ENCODE measurements at places on chromosomes 6 and 20. TPM values are rescaled to one million over a fixed set of nuclear protein-coding genes. Genes with fewer than 3 reads are reported as not detected.

GRCh38 chr6:15539722-15540270 is 123.0 kb downstream of the DTNBP1 start:
- no peak for DNase-seq

Gene MLIP
- total RNA-seq = not detected

- peak; percentile 63 for DNase-seq
These were observed 113.6 kb upstream of the EMILIN3 start for GRCh38 chr20:41480054-41480770.

DNA sequence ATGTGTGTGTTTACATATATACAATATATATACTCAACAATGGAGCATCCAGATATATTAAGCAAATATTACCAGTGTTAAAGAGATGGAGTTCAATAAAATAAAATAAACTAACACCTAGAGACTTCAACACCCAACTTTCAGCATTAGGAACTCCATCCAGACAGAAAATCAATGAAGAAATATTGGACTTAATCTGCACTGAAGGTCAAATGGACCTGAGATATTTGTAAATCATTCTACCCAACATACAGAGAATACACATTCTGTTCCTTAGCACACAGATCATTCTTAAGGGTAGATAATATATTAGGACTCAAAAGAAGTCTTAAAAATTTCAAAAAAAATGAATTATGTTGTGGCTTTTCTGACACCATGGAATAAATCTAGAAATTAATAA is 832.3 kb upstream of the ADGRB3 start:
- no peak for DNase-seq

GRCh38 chr6:121603486-121603885 is 168.0 kb downstream of the GJA1 start:
- DNase-seq = no peak

DNA sequence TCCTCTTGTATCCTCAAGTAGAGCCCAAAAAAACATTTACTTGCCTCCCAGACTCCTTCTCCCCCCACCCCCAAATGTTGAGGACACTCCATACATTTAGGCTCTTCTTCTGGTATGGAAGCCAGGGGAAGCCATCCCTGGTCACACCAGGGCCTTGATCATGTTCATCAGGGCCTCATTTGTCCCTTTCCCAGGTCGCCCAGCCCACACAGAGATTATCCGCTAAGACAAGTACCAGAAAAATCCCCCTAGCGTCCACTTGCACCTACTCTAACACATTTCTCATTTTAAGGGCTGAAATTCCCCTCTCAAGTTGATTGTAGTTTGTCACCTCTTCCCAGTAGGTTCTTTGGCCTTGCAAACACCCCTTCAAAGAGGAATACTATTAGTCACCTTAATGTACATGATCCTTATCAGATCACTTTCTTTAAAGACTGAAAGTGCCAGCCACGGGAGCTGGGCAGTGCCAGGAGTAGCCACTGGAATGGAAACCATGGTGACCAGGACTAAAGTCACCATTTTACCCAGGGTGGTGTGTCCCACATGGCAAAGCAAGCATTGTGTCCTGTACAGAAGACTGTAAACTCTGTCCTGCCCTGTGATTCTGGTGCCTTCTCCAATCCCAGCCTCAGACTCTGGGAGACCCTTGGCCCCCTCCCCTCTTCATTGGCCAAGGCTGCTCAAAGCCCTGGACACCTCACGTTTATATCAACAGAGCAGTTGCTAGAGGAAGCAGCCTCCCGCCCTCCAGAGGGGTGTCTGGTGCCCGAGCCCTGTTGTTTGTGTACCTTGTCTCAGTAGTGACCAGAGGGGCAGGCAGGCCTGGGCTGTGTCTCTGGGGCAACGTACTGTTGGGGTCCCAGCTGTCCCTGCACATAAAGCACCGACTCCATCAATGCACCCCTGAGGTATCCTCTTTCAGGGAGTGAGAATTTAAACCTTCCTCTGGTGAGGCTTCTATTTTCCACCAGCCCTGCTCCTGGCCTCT is 5.0 kb upstream of the APOBEC2 start:
- no peak for DNase-seq

DNA sequence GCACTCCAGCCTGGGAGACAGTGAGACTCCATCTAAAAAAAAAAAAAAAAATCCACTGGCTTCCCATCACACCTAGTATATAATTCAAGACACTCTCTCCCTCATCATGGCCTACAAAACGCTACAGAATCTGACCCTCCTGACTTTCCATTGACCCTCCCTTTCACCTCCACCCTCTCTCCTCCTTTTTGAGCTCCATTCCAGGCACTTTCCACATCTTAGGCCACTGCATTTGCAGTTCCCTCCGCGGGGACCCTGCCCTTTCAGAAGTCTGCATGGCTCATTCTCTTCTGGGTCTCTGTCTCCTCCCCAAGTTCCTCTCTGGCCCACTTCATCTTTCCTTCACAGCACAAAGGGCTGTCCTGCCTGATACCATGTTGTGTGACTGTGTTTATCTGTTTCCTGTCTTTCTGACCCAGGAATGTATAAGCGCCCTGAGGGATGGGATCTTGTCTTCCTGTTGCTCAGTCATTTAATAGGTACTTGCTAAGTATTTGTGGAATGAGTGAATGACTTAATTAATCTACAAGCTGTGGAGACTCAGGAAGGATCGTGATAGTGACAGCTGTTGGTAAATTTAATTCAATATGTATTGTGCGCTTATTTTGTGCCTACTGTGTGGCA is 35.2 kb downstream of the NCR2 start:
- no peak for DNase-seq

DNA sequence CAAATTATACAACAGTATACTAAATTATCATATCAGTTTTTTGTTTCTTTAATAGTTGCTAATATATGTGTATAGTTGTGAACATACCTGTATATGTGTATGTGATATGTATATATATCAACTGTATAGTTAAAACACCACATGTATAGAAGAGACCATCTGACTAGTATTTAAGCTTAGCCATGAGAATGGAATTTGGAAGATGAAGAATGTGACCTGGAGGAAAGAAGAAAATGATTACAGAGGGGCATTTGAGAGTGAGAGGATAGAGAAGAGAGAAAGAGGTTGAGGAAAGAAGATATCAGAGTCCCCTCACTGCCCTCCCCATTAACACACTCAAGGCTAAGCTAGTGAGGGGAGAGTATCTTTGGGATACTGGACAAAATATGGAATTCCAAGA is 335.9 kb downstream of the BCKDHB start:
- no peak for DNase-seq

GRCh38 chr6:46284475-46284874 is 113.7 kb upstream of the ENPP5 start:
- no peak for DNase-seq

DNA sequence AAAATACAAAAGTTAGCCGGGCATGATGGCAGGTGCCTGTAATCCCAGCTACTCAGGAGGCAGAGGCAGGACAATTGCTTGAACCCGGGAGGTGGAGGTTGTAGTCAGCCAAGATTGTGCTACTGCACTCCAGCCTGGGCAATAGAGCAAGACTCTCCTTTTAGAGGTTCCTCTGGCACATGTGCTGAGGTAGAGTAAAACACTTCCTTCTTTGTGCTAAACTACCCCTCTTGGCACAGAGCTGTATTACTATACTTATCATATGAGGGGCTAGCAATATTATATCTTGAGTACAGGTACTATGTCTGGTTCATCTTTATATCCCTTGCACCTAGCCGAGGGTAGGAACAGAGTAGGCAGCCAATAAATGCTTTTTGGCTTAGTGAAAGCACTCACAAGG is 40.2 kb upstream of the SAMHD1 start:
- DNase-seq = no peak

GRCh38 chr6:119349361-119350201 is at the start of gene MAN1A1:
TSS of gene MAN1A1 (minus strand) at chr6:119349761. CDS start at chr6:119349065, 696 bp downstream.
- peak; percentile 98 for DNase-seq

DNA sequence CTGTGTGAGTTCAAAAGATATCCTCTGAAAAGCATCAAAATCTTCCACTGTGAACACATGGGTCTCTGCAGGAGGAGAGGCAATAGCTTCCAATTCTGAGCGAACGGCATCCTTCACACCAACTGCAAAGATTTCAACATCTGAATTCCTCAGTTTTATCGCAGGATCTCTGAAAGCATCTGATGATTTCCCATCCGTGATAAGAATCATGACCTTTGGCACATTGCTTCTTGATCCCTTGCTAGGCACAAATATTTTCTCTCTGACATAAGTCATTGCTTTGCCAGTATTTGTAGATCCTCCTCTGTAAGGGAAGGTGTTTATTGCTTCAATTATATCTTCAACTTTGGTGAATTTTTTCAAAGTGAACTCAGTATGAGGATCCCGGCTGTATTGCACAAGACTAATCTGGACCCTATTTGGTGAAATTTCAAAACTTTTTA is 22.7 kb downstream of the COL12A1 start:
- DNase-seq = no peak

DNA sequence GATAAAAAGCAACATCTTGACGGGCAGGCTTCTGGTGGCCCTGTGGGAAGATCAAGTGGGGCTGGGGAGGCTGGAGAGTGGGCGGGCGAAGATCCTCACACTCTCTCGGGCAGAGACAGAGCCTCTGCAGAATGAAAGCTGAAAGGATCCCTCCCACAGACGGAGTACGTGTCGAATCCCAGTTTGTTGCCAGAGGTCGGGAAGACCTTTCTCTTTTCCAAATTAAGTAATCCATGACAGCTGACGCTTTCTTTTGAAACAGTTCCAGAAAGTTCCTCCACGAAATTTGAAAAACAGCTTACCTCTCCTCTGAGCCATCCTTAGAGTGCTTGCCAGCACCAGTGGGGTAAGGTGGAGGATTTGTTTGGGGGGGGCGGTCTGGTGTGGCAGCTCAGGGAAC is 155.6 kb upstream of the SMLR1 start:
- no peak for DNase-seq

Gene GNMT
- total RNA-seq = 0.70 TPM

Data from activated CD4-positive, alpha-beta T cell treated with anti-CD3 and anti-CD28 coated beads, Interleukin-2, amount 10 ng/mL, durations not matched to agents 24 days and 14 days (primary cell).